ENCODE measurements at places on chromosomes 2 and 18. TPM values are rescaled to one million over a fixed set of nuclear protein-coding genes. Genes with fewer than 3 reads are reported as not detected.

PKDCC gene
- total RNA-seq: 61.4 TPM

ALK gene
- total RNA-seq: 0.14 TPM

TMEM247 gene
- total RNA-seq: 2.6 TPM

TRABD2A gene
- not detected for total RNA-seq

- no peaks in the 10 kb centered on the region for H3K27me3 ChIP-seq
- no peaks in the 10 kb centered on the region for H3K4me1 ChIP-seq
- no peak overlapping the region for H3K27ac ChIP-seq
- H3K4me3 ChIP-seq: no peak overlapping the region
- no peaks in the 10 kb centered on the region for H3K36me3 ChIP-seq
- DNase-seq: no peak
Observed at GRCh38 chr2:234796045-234796591, 155.7 kb upstream of the SH3BP4 start.

- DNase-seq: no peak
- no peak overlapping the region for H3K27ac ChIP-seq
- H3K4me3 ChIP-seq: no peak overlapping the region
- no peaks in the 10 kb centered on the region for H3K36me3 ChIP-seq
- H3K27me3 ChIP-seq: no peaks in the 10 kb centered on the region
- no peaks in the 10 kb centered on the region for H3K4me1 ChIP-seq
Observed at GRCh38 chr2:74819702-74820101, 14.2 kb upstream of the HK2 start.

GRCh38 chr2:109582928-109583895 is 30.6 kb downstream of the SEPTIN10 start:
- H3K4me3 ChIP-seq: no peak overlapping the region
- no peaks in the 10 kb centered on the region for H3K4me1 ChIP-seq
- DNase-seq: no peak

- H3K27me3 ChIP-seq: no peaks in the 10 kb centered on the region
- H3K4me1 ChIP-seq: no peaks in the 10 kb centered on the region
- H3K4me3 ChIP-seq: no peak overlapping the region
- H3K27ac ChIP-seq: no peak overlapping the region
Observed at GRCh38 chr2:80380736-80381135, 76.2 kb upstream of the LRRTM1 start.

- H3K27ac ChIP-seq: no peak overlapping the region
- H3K27me3 ChIP-seq: no peaks in the 10 kb centered on the region
- no peaks in the 10 kb centered on the region for H3K4me1 ChIP-seq
- no peak for DNase-seq
Observed at GRCh38 chr18:1006304-1006703, 101.6 kb downstream of the ADCYAP1 start.

DNA sequence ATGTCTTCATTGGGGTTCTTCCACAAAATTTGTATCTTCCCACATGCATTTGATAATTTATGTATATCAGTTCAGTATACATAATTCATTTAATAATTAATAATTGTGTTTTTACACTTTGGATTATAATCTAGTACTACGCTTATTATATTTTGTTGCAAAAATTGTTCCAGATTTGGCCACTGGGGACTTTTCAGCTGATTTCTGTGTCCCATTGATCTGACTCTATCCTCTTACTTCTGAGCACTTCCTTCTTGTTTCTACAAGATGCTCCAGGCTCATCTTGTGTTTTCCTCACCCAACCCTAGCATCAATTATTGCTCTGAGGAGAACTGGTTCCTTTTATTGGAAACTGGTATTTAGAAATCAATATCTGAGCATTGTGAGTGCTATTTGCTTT is 215.3 kb upstream of the CDH19 start:
- H3K27me3 ChIP-seq: no peaks in the 10 kb centered on the region
- H3K4me3 ChIP-seq: no peak overlapping the region
- H3K36me3 ChIP-seq: no peaks in the 10 kb centered on the region
- no peak for DNase-seq

GRCh38 chr2:227608561-227609338 is 5.9 kb downstream of the SCYGR3 start:
- H3K4me3 ChIP-seq: no peak overlapping the region
- peaks cover 2% of the 10 kb centered on the region for H3K27me3 ChIP-seq
- H3K4me1 ChIP-seq: no peaks in the 10 kb centered on the region
- no peaks in the 10 kb centered on the region for H3K36me3 ChIP-seq
- no peak overlapping the region for H3K27ac ChIP-seq
- DNase-seq: no peak

DNA sequence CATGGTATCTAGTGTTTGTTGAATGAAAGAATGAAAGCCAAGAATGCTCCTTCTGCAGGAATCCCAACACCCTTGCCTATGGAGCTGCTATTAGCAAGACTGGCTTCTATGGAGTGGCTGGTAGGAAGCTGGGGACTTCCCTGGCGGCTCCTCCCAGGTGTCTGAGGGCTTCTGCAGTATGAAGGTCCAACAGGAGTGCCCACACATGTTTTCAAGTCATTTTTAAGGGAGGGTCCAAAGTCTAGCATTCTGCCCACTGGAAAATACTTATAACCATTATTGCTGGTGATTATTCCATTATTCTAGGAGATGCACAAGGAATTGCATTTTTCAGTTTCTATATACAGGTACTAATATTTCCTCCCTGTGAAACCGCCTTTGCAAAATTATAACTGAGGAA is 21.9 kb upstream of the NPC1 start:
- no peaks in the 10 kb centered on the region for H3K27me3 ChIP-seq
- no peak overlapping the region for H3K27ac ChIP-seq

GRCh38 chr18:61742565-61743429 is 150.0 kb downstream of the RNF152 start:
- H3K27ac ChIP-seq: no peak overlapping the region
- H3K4me3 ChIP-seq: no peak overlapping the region
- DNase-seq: no peak
- H3K27me3 ChIP-seq: no peaks in the 10 kb centered on the region
- no peaks in the 10 kb centered on the region for H3K4me1 ChIP-seq
- H3K36me3 ChIP-seq: no peaks in the 10 kb centered on the region

DNA sequence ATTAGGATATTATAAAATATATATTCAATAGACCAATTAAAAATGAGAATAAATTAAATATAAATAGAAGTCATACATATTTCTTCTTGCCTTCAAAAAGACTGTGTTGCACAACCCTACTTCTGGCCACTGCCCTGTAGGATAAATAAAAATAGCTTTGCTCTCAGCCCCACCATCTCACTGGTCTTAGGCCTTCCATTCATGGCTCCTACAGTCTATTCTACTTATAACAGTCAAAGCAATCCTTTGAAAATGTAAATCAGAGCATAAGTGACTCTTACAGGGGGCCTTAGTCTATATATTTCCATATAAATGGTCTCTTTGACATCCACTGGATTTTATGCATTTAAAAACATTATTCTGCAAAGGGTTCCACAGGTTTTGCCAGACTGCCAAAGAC is 72.9 kb downstream of the KLF7 start:
- no peak for DNase-seq
- H3K4me1 ChIP-seq: no peaks in the 10 kb centered on the region
- no peaks in the 10 kb centered on the region for H3K27me3 ChIP-seq
